Stimulated activated CD4-positive, alpha-beta T cell treated with anti-CD3 and anti-CD28 coated beads, TNF-alpha, amount 100 ng/mL, for 1 hour (primary cell): ENCODE measurements at places on chromosomes 5 and 9.

- no peak for DNase-seq
These were observed 712.0 kb downstream of the CETN3 start for GRCh38 chr5:89697581-89697980.

- no peak for DNase-seq
These were observed 337.1 kb upstream of the MPDZ start for GRCh38 chr9:13616491-13617035.

DNA sequence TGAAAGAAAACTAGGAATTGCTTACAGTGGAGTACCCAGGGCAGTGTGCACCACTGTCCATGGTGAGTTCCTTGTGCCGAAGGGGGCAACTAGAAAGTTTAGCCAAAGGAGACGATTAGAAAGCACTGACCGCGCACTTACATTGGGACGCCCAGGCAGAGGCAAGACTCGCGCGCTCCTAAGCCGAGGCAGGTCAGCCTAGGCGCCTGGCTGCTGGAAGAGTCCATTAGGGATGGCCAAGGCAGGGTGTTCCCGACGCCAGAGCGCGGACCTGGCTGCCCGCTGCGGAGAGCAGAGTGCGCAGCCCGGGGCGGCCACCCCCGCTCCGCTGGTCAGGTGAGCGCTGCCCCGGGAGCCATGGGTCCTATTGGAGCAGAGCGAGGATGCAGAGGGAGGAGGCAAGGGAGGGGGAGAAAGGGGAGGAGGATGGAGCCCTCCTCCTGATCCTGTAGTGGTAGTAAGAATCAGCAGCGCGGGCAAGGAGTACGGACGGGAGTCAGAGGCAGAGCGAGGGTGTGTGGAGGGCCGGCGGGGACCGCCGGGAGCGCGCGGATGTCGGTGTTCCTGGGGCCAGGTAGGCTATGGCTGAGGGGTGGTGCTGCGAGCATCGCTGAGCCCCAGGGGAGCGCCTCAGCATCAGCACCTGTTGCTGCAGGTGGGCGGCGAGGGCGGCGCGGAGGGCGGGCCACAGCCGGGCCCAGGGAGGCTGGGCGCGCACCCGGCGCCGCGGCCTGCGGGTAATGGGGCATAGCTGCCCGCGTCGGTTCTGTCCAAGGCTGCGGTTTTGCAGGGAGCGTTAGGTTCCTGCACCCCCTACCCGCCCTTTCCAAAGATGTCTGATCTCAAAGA is at the start of gene ADGRV1:
Gene ADGRV1, plus strand, starts transcription at position 454 of the 849 bp plus-strand sequence. Its CDS starts 99 bp downstream, at position 553.
- no peak for DNase-seq

DNA sequence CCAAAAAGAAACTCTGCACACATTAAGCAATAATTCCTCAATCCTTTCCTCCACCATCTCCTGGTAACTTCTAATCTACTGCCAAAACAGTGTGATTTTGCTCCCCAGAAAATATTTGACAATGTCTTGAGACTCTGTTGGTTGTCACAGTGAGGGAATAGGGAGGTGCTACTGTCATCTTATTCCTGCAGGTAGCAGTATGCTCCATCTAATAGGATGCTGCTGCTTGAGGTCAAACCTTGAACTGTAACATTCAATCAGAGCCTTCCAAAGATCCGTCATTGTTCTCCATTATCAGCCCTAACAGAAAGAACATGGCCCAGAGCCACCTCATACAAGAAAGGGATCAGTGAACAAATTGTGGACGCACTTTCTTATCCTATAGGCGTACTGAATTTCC is 514.7 kb upstream of the GRIN3A start:
- DNase-seq, result no peak

GRCh38 chr5:173852790-173853359 is 35.3 kb upstream of the CPEB4 start:
- DNase-seq, result no peak

DNA sequence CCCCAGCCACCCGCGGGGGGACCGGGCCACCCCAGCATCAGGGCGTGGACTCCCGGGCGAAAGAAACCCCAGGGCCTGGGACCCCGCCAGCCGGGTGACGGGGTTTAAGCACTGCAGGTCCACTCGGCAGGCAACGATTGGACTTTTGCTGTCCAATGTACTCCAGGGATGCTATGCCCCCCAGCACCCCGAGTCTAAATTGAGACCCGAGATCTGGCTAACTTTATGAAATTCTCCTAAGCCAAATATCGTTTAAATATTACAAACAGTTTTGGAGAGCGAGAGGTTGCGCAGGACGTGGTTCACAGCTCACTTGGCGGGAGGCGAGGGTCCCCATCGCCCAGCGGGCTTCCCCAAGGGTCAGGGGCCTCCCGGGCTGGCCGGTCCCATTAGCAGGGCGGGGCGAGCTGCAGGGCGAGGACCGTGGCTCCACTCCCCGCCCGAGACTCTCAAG is 384 bp upstream of the MRPS2 start:
- DNase-seq, result no peak

DNA sequence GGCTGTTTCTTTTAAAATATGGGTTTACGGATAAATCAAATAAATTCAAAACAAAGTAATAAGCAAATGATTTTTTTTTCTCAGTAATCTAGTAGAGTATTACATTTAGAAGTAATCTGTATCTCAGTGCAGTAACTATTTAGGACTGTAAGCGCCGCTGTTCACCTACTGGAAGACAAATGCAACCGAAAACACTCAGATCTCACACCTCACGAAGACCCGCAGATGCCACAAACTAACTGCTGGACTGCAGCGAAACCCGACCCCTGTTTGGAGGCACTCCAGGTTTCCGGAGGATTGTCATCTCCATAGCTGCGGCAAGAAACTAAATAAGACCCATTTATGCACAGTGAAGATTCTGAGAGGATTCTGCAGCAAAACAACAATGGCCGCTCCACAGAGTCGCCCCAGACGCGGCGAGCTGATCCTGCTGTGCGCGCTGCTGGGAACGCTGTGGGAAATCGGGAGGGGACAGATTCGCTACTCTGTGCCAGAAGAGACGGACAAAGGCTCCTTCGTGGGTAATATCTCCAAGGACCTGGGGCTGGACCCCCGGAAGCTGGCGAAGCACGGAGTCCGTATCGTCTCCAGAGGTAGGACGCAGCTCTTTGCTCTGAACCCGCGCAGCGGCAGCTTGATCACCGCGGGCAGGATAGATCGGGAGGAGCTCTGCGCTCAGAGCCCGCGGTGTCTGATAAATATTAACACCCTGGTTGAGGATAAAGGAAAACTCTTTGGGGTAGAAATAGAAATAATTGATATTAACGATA is at the start of gene PCDHGA8:
Gene PCDHGA8, plus strand, starts transcription at position 205 of the 770 bp plus-strand sequence. Its CDS starts 181 bp downstream, at position 386.
- no peak for DNase-seq

DNA sequence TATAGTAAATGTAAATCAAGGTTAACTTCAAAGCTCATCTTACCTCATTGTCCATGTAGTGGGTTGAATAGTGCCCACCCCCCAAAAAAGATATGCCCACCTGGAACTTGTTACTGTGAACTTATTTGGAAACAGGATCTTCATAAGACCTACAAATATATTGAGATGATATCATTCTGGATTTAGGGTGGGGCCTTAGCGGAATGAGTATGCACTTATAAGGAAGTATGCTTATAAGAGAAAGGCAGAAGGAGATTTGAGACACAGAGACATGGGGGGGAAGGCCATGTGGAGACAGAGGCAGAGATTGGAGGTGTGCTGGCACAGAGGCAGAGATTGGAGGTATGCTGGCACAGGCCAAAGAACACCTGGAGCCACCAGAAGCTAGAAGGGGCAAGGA is 2.6 kb upstream of the PRRC1 start:
- no peak for DNase-seq

DNA sequence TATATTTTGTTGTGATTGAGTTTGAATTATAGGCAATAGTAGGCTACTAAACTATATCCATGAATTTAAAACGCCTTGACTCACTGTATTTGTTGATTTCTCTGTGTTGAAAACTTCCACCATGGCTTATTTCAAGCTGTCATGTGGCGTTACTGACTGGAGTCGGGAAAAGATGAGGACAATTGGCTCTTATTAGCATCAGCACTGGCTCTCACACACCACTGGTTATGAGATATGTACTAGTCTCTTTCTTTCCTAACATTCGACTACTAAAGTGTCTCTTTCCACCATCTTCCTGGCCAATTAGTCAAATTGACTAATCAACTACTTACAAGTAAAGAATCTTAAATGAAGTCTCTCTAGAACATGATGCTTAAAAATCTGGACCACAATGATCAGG is 9.1 kb upstream of the DAB2 start:
- DNase-seq, result no peak

- no peak for DNase-seq
These were observed 599.2 kb upstream of the CDH6 start for GRCh38 chr5:30594331-30594730.

DNA sequence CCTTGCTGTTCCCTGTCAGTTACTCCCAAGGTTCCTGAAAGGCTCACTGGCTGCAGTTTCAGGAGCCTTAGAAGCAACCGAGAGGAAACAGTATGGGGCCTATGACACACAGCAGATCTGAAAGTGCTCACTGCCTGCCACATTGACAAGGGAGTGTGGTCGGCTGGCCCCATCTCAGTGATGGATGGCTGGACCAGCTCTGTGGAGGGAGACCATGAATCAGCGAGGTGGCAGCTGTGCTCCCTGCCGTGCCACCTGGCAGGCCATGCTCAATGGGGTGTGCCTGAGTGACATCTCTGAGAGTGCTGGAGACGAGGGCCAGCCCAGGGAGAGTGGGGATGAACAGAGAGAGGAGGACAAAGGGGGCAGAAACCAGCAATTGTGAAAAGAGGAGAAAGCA is 49.1 kb downstream of the DOCK2 start:
- DNase-seq, result no peak

GRCh38 chr9:129851821-129852220 is 16.6 kb downstream of the USP20 start:
- DNase-seq, result no peak

DNA sequence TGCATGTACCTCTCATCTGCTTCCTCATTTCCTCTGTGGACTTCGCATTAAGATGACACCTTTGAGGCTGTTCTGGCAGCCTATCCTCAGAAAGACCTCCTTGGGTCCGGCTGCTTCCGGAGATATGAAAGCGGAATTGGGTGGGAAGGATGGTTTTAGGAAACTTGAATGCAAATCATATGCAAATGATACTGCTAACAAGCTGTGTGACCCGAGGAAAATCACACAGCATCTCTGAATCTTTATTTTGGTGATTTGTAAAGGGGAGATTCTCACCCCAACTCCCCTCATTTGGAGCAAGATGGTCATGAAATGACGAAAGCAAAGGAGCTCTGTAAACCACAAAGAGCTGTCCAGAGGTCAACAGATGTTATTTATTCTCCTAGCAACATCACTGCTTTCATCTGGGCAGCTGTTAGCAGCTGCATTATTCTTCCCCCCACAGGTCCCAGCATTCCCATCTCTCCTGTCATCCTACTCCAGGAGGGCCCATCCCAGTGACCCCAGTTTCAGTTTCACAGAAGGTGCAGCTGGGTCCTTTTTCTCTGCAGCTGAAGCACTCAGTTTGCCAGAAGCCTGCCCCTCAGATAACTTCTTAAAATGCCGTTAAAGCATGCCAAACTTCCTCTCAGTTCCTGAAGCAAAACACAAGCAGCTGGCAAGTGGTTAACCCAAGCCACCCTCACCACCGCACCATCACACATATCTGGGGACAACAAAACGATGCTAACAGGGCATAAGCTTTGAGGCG is 269.5 kb downstream of the SEC61B start:
- DNase-seq, result no peak

- no peak for DNase-seq
These were observed 4.8 kb downstream of the SUB1 start for GRCh38 chr5:32589942-32590869.

DNA sequence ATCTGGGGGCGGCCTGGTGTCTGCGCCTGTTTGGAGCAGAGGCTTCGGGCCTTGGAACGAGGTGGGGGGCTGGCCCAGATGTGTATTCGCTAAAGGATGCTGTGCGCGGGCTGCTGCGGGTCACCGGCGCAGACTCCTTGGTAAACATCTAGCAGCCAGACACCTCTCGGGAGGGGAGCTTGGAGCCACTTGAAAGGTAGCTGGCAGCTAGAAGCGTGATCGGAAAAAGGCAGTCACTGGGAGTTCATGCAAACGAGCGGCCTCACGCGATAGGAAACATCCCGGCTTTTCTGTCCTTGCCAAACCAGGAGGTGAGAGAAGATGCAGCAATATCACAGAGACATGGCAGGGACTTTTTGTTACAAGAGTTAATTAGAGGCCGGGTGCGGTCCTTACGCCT is 8.1 kb downstream of the LAMC3 start:
- DNase-seq, result no peak
